Stimulated activated CD4-positive, alpha-beta T cell treated with anti-CD3 and anti-CD28 coated beads, Interleukin-12 subunit alpha, Interleukin-12 subunit beta, amount 100 ng/mL, for 48 hours (primary cell): ENCODE measurements at places on chromosomes 12 and 14.

- no peak for DNase-seq
Observed at GRCh38 chr14:73145371-73145770, 9.1 kb downstream of the PSEN1 start.

DNA sequence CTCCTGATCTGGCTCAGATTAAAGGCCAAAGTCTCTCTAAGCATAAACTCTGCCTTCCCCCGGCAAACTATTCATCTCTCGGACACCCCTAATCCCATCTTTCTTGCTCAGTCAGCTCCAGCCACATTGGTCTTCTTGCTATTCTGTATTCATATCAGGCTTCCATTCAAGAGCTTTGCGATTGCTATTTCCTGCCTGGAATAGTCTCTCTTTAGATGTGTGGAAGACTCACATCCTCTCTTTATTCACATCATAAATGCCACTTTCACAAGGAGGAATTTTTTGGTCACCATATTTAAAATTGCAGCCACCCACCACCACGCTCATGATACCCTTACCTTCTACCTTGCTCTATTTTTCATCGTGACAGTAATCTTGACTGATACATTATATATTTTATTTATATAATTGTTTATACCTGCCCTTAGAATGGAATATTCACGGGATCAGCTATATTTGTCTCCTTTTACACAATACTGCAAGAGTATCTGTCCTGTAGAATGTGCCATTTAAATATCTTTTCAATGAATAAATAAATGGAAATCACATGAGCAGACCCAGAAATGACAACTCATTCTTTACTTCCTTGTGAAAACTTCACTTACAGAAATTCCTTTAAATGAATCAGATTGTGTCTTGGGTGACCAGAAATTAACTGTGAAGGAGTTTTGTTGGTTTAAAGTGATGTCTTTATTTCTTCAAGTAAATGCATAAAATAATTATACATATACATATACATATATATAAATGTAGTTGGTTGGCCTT is 780.6 kb upstream of the FLRT2 start:
- no peak for DNase-seq

GRCh38 chr14:78530078-78530477 is 359.9 kb downstream of the NRXN3 start:
- peak; percentile 5 for DNase-seq

GRCh38 chr14:24038686-24039085 is 13.1 kb upstream of the CARMIL3 start:
- no peak for DNase-seq

- DNase-seq: no peak
Observed at GRCh38 chr12:29639893-29640495, 142.5 kb upstream of the OVCH1 start.

- DNase-seq: no peak
Observed at GRCh38 chr14:99237288-99237687, 34.7 kb downstream of the BCL11B start.

- no peak for DNase-seq
Observed at GRCh38 chr12:88310069-88310468, 168.0 kb downstream of the TMTC3 start.

- DNase-seq: no peak
Observed at GRCh38 chr12:473198-473597, 13.5 kb downstream of the B4GALNT3 start.

DNA sequence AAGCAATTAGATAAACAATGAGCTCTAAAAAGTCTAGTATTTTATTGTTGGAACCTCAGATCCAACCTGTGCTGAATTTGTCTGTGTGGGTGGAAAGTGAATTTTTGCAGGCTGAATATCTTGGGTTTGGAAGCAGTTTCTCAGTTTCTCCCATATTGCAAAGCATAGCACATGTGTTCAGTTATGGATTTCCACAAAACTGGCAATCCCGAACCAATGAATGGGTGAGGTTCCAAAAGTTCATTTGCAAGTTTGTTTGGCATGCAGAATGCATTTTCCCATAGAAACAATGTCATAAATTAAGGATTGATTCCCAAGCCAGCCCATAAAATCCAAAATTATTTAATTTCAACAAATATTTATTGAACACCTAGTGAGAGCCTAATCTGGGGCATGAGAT is 43.4 kb downstream of the PLXNC1 start:
- no peak for DNase-seq

- no peak for DNase-seq
Observed at GRCh38 chr14:32079264-32079663, 2.2 kb downstream of the ARHGAP5 start.

DNA sequence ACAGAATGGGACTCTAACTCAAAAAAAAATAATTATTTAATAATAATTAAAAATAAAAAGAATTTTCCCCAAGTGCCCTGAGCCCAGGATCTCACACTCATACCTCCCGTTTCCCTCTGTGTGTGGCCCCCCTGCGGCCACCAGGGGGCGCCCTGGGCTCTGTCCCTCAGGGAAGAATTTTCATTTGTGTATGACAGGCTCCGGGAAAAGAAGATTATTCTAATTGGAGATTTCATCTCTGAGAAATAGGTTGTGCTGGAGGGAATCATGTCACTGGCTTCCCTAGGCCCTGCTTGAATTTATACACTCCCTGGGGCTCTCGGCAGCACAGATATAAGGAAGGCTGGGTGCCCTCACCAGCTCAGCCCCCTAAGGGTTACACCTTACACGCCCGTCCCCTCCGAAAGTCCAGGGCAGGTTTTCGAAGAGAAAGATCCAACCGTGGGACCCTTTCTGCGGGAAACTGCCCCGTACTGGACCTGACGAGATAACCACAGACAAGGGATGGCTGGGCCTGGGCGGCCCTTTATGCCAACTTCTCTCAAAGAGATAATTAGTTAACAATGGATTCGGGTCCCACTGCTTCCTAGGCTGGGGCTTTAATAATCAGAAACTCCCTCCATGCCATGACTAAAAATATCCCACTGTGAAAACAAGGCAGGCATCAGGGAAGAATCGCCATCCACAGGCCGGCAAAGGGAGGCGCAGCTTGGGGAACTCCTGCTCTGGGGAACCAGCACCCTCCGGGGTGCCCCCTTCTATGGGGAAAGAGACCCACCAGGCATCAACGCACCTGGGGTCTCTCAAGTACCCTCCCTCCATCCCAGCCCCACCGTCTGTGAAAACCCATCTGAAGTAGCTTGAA is 80.7 kb downstream of the KDM2B start:
- peak; percentile 68 for DNase-seq
